ENCODE measurements at places on chromosomes 4 and X.
A peak's percentile ranks its signal among the peaks of the same experiment; 100 is the strongest.

DNA sequence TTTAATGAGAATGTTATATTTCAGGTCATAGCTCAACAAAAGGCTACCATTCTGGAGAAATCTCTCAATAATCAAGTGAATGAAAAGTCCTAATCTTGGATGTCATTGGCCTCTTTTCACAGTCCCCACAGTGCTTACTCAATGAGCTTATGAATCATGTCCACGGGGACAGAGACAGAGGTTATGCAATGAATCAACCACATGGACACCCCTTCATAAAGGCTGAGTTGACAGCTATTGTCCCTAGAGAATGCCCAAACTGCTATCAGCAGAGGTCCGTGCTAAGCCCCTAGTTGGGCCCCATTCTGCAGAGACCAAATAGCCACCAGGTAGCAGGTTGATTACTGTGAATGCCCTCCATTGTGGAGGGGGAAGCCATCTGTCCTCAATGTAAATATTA, 158.1 kb downstream of the LHFPL1 start:
- DNase-seq, result no peak

- no peak for DNase-seq
Observed at GRCh38 chr4:20612313-20612712, 87.9 kb upstream of the PACRGL start.

GRCh38 chrX:370244-370962, 16.3 kb downstream of the PPP2R3B start:
- no peak for DNase-seq

DNA sequence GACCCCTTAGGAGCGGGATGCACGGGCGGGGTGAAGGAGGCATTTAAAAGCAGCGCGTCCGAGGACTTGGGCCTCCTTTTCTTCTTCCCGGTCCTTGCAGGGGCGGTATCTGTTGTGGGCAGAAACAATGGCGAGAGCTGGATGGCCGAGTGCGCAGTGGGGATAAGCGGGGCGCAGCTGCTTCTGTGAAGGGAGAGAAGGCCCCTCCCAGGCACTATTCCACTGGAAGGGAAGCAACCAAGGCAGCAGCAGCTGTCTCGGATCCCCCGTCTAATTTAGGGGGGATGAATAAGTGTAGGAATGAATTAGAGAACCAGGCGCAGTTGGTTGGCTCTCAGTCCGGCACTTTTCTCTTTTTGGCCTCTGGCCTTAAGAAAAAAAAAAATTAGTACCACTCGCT, 995 bp downstream of the SMARCA5 start:
- peak; percentile 48 for DNase-seq

GRCh38 chrX:115889121-115889890, 281.2 kb upstream of the AGTR2 start:
- DNase-seq, result no peak

Measured in Caki2 (cell line).